ENCODE measurements at places on chromosomes 2 and 18.
A peak's percentile ranks its signal among the peaks of the same experiment; 100 is the strongest.

DNA sequence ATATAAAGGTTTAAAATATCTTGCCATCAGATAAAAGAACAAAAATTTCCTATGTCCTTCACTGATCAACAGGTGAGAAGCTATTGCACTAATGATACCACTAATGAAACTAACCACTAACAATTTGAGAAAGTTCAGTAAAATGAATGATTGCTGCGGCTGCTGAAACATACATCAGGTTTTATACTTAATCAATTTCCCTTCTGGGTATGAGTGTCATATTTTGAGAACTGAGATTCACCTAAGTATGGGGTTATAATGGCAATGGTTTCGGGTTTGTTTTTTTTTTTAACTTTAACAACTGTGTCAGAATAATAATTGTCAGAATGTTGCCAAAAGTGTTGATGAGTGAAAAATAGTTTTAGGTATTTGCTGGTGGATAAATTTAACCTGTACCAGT lies 151.3 kb upstream of the SLC39A10 start:
- no peak for DNase-seq

- DNase-seq, result no peak
Measured at GRCh38 chr2:86704459-86704971, 15.6 kb upstream of the RMND5A start.

GRCh38 chr2:28751956-28752630 lies 463 bp downstream of the PPP1CB start:
- DNase-seq, result peak; percentile 2

DNA sequence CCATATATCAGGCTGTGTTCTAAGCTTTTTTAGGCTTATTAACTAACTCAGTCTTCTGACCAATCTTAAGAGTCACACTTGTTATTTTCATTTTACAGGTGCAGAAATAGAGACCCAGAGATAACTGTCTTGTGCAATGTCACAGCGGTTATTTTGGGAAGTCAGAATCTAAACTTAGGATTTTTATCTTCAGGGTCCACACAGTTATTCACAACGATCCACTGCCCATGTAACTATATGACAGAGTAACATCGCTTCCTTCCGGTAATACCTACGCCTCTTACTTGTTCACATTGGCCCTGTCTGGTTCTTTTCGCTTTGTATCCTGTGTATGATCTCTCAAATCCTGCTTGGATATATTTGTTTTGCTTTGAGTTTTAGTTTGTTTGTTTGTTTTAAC lies 631.7 kb downstream of the LRP1B start:
- DNase-seq, result no peak

DNA sequence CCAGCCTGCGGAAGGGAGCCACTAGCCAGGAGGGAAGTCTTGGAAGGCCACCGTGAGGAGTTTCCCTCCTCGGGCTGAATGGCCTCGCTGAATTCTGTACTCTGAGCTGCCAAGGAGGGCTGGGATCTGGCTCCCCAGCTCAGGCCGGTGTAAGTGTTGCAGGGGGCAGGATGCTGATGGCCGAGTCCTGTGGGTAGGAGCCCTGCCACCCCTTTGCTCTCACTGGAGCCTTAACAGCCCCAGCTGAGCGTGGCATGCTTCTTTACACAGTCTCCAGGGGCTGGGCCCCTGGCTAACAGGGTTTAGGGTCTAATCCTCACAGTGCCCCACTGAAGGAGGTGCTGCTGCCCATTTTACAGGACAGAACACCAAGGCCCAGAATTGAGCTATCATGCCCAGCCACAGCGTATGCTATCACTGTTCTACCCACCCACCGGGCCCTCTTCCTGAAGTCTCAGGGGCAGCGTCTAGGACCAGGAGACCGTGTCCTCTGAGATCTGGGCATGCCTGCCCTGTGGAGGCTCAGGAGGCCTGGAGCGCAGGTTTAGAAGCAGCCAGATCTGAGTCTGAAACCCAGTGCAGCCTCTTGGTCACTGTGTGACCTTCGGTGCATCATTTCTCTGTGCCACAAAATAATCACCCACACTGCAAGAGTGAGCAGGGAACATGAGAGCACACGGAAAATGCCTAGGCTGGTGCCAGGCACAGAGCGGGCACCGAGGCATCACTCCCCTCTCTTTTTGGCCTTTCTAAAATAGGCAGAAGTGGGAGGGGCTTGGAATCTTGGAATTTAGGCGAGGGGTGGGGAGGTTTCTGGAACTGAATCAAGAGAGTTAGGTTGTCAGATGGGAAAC lies 42.9 kb downstream of the TMEM37 start:
- no peak for DNase-seq

DNA sequence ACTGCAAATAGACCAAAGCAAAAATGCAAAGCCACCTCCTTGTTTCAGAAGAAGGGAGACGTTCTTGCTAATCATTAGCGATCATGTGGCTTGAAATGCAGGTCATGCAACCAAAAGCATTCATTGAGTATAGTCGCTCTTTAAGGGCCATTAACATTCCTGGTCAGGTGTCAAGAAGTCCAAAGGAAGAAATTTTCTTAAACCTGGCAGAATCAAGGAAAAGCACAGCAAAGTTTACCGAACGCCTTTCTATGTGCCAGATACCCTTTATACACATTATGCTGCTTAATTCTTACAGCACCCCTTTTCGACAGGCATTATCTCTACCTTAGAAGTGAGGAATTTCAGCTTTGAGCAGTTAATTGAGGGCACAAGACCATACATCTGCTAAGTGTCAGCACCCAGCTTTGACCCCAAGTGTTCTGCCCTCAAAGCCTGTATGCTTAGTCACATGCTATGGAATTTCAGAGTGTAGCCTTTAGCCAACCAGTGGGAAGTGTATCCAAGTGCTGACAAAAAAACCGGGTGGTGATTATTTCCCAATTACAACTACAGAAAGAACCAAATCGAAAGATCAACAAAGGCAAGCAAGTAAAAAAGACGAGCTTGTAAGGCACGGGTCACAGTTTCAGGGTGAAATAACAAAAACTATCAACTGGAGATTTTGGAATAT lies 70.8 kb downstream of the EPHA4 start:
- DNase-seq, result no peak

DNA sequence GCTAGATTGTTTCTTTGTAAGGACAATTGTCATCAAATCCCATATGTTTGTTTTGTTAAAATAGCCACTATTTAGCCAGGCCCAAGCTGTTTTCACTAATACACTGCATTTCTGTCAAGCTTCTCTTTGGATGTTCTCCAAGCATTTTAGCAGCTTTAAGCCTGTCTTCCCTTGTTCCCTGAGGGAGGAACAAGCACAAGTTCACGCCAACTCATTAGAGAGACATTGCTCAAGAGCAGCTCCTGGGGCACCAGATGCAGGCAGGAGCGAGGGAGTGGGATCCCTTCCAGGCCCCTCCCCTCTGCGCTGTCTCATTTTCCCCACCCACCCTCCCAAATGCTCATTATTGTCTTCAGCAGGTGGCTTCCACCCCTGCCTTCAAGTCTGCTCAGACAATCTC lies 32.6 kb upstream of the PPP3R1 start:
- DNase-seq, result no peak

GRCh38 chr2:203583701-203584100 lies 48.6 kb upstream of the RAPH1 start:
- DNase-seq, result no peak

DNA sequence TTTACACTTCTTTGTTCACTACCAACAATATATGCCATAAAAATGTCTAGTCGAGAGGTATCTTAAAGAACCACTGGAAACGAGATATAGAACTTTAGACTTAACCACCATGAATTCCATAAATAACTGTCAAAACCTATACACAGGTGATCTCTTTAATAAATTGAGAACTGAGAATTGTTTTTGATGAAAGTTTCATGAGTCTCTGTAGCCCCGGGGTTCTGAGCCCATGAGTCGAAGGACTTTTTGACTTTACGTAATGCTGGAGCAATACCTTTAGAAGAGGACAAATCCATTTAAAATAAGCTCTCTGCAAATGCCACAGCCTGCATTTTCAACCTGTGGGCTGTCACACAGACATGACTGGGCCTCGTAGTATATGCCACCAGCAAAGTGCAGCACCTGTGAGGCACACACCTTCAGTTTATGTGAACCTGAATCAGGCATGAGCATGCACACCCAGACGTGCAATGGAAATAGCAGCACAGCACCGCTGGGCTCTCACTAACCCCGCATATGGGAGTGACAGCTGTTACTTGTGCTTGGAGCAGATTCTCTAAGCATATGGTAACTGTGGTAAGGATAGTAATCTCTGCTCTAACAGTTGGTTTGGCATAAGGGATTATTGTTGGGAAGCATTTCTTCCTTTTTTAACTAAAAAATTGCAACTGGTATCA lies 383.2 kb downstream of the SOCS6 start:
- no peak for DNase-seq

DNA sequence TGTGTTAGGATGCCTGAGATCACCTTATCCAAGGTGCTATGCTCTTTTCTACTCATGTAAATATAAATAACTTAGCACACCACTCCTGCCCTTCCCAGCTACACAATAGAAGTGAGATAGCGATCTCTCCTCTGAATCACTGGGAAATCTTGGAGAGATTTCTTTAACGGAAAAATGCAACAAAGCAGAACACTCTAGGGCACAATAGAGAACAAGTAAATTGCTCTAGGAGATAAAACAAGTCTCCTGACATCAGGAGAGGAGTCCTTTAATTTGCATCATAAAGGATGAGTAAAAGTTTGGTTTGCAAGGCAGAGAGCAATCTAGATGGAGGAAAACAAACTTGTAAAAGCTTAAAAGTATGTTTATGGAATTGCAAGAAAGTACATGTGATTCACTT lies 224.1 kb downstream of the PAX3 start:
- DNase-seq, result no peak

GRCh38 chr2:74554820-74555531 lies 456 bp downstream of the DOK1 start:
- DNase-seq, result no peak

- DNase-seq, result no peak
Measured at GRCh38 chr2:232839411-232840079, 30.5 kb upstream of the SNORC start.

GRCh38 chr2:177076636-177077179 lies 135.9 kb upstream of the HNRNPA3 start:
- no peak for DNase-seq

DNA sequence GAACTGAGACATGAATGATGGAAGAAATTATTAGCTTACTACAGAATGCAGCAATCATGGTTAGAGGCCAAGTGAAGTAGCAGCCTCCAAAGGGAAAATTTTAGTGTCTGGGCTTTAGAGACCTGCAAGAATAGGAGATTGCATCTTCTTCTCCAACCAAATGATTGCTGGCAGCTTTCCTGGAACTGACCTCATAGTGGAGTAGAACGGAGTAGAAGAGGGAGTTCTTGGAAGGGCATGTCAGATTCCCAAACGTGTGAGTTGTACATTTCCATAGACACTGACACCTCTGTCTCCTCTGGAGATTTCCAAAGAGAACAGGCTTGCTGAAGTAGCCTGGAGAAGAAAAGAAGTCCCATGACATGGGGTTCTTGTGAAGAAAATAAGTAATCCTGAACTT lies 169.8 kb upstream of the ERBB4 start:
- DNase-seq, result no peak

Measured in stimulated activated CD4-positive, alpha-beta T cell treated with anti-CD3 and anti-CD28 coated beads, TNF-alpha, amount 100 ng/mL, for 1 hour (primary cell).